ENCODE measurements at places on chromosomes 7 and 10. TPM values are rescaled to one million over a fixed set of nuclear protein-coding genes. Genes with fewer than 3 reads are reported as not detected.

- DNase-seq = no peak
Observed at GRCh38 chr10:133611079-133611478, 15.5 kb downstream of the FRG2B start.

DNA sequence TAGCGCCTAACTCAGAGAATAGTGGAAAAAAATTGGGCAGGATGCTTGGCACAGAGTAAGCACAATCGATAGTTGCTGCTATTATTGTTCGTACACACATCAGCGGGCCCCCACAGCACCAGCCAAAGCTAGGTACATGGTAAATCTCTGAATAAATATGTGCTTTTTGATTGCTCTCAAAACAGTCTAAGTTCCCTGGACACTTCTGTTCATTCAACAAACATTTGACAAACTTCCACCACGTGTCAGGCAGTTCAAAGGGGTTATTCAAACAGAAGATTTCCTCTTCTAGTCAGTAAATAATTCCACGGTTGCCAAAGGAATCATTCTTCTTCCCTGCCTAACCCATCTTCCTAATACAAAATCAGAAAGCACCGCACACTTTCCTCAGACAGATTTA, 150.8 kb downstream of the DGKI start:
- no peak for DNase-seq

GRCh38 chr7:28882869-28883470, 75.2 kb downstream of the TRIL start:
- DNase-seq = no peak

Gene SMO
- total RNA-seq = 7.6 TPM

Gene AASS
- total RNA-seq = 42.4 TPM

Gene CUZD1
- 1.1 TPM for total RNA-seq

Gene ETV1
- total RNA-seq = 6.5 TPM

Gene ACTR3C
- 1.2 TPM for total RNA-seq

Gene C7orf57
- not detected for total RNA-seq

Gene TECPR1
- total RNA-seq = 48.0 TPM

Gene BAMBI
- 34.5 TPM for total RNA-seq

Gene UBTD1
- 15.8 TPM for total RNA-seq

Data from aorta (tissue), 5 donors.